Stimulated activated naive CD4-positive, alpha-beta T cell treated with Interleukin-2 at 50 U/mL for 16 hours (primary cell): ENCODE measurements at places on chromosomes 6 and 20.

- DNase-seq = no peak
Observed at GRCh38 chr6:27795697-27796494, 116.3 kb downstream of the OR2B2 start.

GRCh38 chr6:116556814-116557415 lies 3.4 kb downstream of the CALHM4 start:
- DNase-seq = no peak

DNA sequence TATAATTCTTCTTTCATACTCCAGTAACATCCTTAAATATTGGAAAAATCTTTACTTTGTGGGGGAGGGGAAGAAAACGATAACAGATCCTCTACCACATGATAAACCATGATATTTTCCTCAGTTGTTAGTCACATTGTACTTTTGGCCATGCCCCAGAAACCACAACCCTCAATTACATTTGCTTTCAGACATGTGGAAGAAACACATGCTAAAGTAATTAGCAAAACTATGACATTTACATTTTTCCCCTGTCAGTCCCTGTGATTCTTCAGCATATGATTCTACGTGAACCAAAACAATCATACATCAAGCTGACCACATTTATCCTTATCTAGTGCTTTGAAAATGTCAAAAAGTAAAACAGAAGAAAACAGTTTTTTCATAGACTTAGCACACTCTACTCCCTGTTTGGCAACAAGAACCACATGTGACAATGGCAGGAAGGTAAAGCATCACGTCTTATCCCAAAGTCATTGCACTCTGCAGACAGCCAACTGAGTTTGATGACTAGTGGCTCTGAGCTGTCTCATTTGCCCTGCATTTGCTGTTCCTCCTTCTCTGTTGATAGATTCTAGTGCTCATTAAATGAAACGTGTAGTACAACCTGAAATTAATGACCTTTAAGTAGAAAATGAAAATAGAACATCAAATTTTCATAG lies 505.8 kb upstream of the MARCKS start:
- no peak for DNase-seq

GRCh38 chr20:52303281-52303950 lies 111.8 kb upstream of the ZFP64 start:
- peak; percentile 14 for DNase-seq

GRCh38 chr6:32637219-32637880 lies at the start of gene HLA-DQA1:
Gene HLA-DQA1 (plus strand): TSS chr6:32637406. CDS start chr6:32637459, 53 bp downstream.
- no peak for DNase-seq

DNA sequence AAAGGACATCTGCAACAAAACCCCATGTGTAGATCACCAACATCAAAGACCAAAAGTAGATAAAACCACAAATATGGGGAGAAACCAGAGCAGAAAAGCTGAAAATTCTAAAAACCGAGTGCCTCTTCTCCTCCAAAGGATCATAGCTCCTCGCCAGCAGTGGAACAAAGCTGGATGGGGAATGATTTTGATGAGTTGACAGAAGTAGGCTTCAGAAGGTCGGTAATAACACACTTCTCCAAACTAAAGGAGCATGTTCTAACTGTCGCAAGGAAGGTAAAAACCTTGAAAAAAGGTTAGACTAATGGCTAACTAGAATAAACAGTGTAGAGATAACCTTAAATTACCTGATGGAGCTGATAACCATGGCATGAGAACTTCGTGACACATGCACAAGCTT lies 109.9 kb upstream of the SYNCRIP start:
- no peak for DNase-seq

- no peak for DNase-seq
Observed at GRCh38 chr6:149925253-149925973, 2.5 kb upstream of the RAET1G start.

DNA sequence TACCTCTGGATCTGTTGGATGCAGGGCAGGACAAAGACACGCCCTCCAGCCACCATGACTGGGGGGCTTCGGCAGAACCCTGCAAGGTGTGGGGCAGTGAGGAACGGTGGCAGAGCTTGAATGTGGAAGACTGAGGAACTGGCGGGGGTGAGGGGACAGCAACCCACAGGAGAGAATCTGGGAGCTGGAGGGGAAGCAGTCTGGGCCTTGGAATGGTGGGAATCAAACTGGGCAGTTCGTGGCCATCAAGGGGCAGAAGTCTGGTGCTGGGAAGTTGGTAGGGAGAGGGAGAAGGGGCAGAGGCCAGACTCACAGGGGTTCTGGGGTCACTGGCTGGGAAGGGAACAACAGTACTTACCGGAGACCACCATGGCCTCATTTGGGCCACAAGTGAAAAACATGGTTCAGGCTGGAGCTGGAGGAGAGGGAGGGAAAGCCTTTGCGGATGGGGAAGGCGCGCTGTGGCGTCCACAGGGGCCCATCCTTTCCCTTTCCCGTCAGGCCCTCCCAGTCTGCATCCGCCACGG lies 635 bp downstream of the FLOT1 start:
- no peak for DNase-seq

- no peak for DNase-seq
Observed at GRCh38 chr20:6034134-6034969, 19.5 kb downstream of the LRRN4 start.

DNA sequence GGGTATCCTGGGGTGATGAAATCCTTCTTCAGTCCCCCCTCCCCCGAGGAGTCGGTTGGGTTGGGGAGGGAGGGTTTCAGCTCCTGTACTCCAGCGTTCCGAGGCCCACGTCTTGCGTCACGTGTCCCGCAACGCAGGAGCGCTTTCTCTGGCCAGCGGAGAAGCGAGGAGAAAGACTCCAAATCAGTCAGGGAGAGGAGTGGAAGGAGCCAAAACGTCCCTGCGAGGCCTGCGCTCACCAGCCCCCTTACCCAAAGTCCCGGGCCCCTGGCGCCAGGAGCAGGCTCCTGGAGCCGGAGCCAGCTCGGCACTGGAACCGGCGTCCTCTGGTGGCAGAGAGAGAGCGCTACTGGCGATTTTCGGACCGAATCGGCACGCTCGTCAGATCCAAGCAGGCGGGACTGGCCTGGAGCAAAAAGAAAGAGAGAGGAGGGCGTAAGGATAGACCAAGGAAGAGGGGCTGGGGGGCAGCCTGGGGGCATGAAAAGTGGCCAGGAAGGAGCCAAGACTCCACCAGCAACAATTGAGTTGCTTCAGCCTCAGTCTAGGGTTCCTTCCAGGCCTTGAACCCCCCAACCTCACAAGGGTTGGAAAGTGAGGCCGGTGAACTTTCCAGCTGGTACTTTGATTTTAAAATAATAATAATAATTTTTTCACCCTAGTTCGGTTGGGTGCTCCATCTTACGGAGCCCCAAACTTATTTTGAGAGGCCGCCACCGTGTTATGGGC lies at the start of gene GNAS:
TSS of gene GNAS (plus strand) at position 174 of the 729 bp plus-strand sequence.
- DNase-seq = peak; percentile 26

DNA sequence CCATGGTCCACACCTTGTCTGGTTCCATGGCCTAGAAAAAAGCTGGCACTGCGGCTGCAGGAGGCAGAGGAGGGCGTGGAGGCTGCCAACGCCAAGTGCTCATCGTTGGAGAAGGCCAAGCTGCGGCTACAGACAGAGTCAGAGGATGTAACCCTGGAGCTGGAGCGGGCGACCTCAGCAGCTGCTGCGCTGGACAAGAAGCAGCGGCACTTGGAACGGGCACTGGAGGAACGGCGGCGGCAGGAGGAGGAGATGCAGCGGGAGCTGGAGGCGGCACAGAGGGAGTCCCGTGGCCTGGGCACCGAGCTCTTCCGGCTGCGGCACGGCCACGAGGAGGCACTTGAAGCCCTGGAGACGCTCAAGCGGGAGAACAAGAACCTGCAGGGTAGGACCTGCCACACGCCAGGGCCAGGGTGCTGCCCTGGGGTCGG lies 43.4 kb downstream of the MYH7B start:
- DNase-seq = no peak

- DNase-seq = no peak
Observed at GRCh38 chr20:50146214-50146613, 7.3 kb downstream of the PEDS1 start.

DNA sequence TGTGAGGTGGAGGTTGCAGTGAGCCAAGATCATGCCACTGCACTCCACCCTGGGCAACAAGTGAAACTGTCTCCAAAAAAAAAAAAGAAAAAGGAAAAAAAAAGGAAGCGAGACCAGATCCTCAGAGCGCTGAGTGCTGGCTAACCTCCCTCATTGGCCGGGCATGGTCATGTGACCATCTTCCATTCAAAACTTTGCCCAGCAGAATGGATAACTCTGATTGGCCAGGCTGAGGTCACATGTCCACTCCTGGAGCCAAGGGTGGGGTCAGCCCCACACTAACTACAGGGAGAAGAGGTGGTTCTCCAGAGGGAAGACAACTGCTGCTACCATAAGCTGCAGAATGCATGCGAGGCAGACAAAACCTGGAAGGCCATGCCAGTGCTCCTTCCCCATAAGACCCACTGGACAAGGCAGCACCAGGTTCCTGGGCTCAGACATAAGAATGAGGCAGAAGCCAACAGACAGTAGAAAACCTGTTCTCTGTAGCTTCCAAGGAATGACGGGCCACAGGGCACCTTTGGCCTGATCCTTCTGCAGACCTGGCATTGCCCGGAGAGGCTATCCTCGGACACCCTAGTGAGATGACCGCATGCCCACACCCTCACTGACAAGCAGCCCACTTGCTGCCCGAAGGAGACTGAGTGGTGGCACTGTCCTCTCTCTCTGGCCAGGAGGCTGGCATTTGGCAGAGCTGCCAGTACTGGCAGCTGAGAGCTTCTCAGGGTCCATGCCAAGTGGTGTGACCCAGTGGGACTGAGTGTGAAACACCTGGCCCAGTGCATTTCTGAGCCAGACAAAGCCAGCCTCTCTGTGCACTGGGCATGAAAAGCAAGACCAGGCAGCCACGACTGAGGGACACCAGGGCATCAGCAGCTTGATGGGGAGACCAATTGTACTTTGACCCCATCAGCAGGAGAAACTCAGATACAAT lies 311.9 kb upstream of the SULF2 start:
- DNase-seq = no peak

- DNase-seq = no peak
Observed at GRCh38 chr6:72626126-72626525, 4.3 kb downstream of the KCNQ5 start.

- DNase-seq = no peak
Observed at GRCh38 chr6:136720045-136720770, 72.1 kb downstream of the MAP3K5 start.

- DNase-seq = peak; percentile 6
Observed at GRCh38 chr20:34129518-34130162, 17.6 kb upstream of the EIF2S2 start.

- DNase-seq = no peak
Observed at GRCh38 chr20:46056970-46057855, 28.2 kb downstream of the SLC12A5 start.

DNA sequence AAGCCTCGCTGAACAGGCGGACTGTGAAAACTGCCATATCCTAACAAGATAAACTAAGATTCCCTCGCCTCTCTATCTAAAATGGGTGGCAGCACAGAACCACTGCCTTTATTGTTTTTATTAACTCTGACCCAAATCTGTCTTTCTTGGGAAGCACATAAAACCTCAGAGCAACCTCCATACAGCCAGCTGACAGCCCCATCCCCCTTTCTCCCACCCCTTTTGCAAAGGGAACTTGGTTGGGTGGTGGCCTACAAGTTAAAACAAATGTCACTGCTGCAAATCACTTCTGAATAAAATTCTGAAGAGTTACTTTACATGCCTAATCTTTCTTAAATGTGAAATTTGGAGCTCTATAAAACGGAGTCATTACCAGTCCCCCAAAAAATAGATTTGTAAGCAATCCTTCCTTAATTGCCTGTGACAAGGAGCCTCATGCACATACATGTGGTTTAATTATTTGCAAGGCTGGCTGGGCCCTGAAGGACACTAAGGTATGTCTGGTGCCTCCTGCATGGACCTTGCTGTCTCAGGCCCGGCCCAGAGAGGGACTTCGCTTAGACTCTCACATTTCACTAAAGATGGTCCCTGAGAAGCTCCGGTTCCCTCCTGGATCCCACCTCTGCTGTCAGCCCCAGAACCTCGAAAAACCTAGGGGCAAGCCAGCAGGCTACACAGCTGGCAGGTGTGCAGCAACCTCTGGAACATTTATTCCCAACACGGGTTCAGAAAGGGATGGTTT lies 21.7 kb downstream of the PXDC1 start:
- DNase-seq = no peak

DNA sequence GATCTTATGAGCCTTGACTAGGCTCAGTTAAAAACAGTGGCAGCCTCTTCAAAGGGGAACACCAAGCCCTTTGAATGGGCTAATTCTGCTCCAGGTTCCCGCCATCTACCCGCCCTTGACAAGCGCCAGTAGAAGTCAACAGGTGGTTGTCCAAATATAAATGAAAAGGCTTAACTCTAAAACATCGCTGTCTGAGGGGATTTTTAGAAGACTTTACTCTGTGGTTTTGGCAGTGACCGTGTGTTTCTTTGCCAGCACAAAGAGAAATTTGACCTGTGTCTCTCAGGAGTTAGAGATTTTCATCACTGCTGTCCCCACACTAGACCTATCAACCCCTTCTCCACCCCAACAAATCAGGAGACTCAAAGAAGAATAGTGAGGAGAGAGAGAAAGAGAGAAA lies 19.8 kb upstream of the SIM1 start:
- DNase-seq = no peak

DNA sequence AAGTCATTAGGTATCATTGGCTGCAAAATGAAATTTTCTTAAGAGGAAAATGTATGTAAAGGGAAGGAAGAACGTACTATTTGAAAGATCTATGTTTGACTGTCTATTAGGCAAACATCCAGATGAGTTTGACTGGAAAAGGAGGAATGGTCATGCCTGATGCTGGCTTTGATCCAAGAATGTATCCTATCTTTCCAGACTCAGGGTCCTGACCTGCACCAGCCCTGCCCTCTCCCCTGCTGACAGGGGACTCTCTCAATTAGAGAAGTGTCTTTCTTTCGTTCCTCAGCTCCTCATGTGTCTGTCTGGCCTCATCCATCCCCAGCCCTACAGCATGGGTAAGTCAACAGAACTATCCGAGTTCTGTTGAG lies 21.9 kb upstream of the SH3BGRL2 start:
- no peak for DNase-seq

DNA sequence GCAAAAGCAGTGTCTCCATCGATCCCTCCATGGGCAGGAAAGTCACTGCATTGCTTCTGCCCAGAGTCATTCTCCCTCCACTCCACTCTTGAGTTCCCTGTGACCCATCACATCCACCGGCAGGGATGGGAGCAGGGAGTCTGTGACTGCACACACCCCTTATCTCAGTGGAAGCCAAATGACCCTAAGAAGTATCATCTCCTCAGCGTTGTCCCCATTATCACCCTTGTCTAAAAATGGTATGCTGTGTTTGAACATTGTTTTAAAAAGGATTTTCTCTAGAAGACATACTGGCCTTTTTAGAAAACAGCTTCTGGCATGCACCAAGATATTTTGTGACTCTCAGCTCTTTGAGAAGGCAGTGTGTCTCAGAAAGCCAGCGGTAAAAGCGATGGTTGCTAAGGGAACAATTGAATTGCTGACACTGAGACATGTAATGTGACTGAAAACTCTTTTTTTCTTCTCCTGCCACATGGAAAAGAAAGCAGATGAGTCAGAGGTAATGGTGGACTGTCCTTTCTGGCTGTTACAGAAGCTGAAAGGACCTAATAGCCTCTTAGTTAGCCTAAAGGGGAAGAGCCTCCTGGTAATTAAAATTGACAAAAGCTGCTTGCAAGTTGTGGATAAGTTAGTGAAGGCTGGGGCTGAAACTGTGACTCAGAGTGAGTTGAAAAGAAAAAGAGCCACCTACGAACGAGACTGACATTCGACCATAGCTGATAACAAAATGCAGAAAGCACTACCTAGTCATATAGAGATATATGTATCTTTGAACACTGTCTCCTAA lies 120.5 kb downstream of the MAP3K7 start:
- DNase-seq = peak; percentile 40

GRCh38 chr20:419556-420165 lies 11.6 kb downstream of the RBCK1 start:
- no peak for DNase-seq

GRCh38 chr20:23568320-23568970 lies at the start of gene CST9L:
Gene CST9L (minus strand): TSS chr20:23568484. CDS start chr20:23568450, 34 bp downstream.
- DNase-seq = no peak
